ENCODE measurements at places on chromosomes 2 and 18. TPM values are rescaled to one million over a fixed set of nuclear protein-coding genes. Genes with fewer than 3 reads are reported as not detected.

PKDCC gene
- 1.8 TPM for total RNA-seq

SPR gene
- 16.1 TPM for total RNA-seq

B3GNT7 gene
- 5.5 TPM for total RNA-seq

C2orf66 gene
- not detected for total RNA-seq

ANTXR1 gene
- total RNA-seq = 13.9 TPM

ELAC1 gene
- total RNA-seq = 5.5 TPM

KIF1A gene
- total RNA-seq = 0.12 TPM

CCDC68 gene
- total RNA-seq = 1.5 TPM

ARHGAP25 gene
- total RNA-seq = 3.1 TPM

DNA sequence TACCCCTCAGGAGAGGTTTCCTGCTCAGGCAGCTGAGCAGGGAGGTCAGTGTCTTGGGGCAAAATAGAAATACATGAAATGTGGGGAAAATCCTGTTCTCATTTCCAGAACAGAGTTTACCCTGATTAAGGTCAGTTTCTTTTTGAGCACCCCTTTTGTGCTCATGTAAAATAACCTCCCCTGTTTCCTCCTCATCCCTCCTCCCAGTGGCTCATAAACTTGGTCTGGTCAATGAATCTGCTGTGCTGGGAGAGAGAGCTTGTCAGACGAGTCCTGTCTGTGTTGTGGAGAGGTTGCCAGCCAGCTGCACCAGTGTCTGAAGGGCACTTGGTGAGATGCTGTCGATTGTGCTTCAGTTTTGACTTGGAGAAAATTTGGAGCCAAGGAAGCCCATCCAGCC, 48.6 kb downstream of the NTSR2 start:
- ATAC-seq = no peak

- ATAC-seq = no peak
Observed at GRCh38 chr2:111972955-111973565, 74.7 kb downstream of the MERTK start.

DNA sequence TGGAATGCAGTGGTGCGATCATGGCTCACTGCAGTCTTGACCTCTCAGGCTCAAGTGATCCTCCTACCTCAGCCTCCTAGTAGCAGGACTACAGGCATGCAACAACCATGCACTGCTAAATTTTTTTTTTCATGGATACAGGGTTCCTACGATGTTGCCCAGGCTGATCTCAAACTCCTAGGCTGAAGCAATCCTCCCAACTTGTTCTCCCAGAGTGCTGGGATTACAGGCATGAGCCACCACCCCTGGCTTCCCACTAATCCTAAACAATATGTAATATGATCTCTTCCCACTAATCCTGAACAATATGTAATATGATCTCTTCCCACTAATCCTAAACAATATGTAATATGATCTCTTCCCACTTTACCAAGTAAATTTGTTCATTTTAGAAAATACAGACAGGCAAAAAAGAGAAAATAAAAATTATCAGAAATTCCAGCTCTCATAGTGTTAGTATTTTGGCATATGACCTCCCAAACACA, 33.7 kb upstream of the C18orf32 start:
- ATAC-seq = peak; percentile 32

DNA sequence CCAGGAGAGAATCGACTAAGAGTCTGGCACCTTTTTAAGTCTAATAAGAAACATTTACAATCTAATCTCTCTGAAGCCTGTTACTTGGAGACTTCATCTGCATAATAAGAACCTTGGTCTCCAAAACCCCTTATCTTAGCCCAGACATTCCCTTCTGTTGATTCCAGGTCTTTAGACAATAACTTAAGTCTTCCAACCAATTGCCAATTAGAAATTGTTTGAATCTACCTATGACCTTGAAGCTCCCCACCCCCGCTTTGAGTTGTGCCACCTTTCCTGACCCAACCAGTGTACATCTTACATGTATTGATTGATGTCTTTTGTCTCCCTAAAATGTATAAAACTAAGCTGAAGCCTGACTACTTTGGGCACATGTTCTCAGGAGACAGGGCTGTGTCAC, 49.5 kb upstream of the DTNA start:
- no peak for ATAC-seq

- ATAC-seq = peak; percentile 66
Observed at GRCh38 chr2:121662656-121663055, 13.4 kb upstream of the CLASP1 start.

- no peak for ATAC-seq
Observed at GRCh38 chr2:15271941-15272542, 289.1 kb downstream of the NBAS start.

DNA sequence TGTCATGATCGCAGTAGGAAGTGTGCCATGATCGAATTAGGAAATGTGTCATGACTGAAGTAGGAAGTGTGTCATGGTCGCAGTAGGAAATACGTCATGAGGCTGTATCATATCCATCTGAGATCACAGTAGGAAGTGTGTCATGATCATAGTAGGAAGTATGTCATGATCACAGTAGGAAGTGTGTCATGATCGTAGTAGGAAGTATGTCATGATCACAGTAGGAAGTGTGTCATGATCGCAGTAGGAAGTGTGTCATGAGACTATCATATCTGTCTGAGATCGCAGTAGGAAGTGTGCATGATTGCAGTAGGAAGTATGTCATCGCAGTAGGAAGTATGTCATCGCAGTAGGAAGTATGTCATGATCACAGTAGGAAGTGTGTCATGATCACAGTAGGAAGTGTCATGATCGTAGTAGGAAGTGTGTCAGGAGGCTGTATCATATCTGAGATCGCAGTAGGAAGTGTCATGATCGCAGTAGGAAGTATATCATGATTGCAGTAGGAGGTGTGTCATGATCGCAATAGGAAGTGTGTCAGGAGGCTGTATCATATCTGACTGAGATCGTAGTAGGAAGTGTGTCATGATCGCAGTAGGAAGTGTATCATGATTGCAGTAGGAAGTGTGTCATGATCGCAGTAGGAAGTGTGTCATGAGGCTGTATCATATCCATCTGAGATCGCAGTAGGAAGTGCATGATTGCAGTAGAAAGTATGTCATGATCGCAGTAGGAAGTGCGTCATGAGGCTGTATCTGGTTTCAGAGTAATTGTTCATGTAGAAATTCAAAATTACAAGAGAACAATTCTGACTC, 56.4 kb upstream of the NFATC1 start:
- ATAC-seq = no peak

DNA sequence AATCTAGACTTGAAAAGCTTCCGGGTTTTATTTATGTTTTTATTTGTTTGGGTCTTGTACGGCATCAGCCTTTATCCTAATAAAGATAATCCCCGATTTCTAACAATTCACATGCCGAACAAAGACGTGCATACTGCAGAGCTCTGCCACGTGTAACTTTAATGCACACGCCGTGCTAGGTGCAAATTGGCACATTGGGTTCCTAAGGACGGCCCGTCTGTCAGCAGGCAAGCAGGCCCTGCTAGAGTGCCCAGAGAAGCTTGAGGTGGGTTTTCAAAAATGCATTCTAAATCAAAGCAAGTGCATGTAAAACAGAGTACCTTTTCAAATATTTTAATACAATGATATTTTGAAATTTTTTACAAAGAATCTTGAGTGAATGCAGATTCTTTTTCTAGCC, 806.4 kb upstream of the POU3F3 start:
- ATAC-seq = no peak

DNA sequence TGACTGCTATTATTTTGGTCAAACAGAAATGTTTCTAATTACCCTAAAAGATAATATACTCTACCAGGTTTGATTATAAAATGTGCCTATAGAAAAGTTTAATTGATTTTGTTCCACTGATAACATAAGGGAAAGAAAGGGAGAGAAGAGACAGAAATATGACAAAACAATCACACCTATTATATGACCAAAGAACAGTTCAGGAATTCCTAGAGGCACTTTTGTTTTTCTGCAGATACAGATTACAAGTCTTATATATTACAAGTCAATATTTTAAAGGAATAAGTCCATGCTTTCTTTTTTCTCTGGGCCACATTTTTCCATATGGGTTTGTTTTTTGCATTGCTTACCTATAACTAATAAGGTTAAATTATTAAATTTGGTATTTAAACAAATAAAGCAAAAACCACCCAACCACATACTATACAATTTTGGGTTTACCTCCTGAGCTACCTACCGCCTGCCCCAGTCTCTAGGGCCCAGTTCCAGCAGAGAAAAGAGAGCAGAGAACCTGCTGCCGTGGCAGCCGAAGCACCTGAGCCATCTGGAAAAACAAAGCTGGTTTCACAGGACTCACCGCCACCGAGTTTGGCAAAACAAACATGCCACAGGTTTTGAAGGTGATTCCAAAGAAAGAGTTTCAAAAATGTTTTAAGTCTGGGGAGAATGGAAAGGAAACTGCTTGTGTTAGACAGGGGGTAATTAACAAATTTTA, 92.1 kb downstream of the DYM start:
- ATAC-seq = no peak

GRCh38 chr18:26286008-26286407, 59.8 kb downstream of the TAF4B start:
- ATAC-seq = peak; percentile 52

GRCh38 chr2:17821080-17821479, 4.8 kb downstream of the MSGN1 start:
- ATAC-seq = no peak

DNA sequence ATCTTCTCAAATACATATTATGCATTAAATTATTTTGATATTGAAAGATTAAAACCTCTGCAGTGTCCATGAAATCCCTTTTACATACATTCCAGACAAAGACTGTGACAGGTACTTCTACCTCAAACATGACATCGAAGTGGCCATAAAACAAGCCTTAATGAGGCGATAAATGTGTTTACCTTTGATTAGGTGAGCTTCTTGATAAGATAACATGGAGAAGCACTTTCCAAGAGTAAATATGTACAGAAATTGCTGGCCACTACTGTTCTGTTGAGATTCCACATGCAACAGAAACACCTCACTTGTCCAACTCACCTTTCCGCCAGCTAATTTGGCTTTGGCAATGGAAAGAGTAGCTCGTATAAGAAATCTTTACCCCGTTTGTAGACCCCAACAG, 55.2 kb downstream of the ZEB2 start:
- ATAC-seq = no peak

DNA sequence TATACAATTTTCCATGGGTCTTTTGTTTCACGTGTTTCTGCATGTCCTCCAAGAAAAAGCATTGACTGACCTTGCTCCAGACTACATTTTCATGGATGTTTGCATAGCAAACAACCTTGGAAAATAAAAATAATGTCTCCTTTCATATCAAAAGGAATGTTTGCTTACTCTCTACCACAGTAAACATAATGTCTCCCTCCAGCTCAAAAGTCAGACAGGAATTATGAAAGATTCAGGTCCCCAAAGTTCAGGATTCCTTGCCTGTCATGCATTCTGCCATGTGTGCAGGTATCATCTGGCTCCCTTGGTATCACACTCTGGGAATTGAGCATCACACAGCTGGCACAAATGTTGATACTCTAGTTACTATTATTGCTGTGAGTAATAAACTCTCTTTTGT, 103.1 kb upstream of the ZC3H15 start:
- ATAC-seq = no peak

- no peak for ATAC-seq
Observed at GRCh38 chr2:169729274-169729605, 4.4 kb upstream of the KLHL23 start.

DNA sequence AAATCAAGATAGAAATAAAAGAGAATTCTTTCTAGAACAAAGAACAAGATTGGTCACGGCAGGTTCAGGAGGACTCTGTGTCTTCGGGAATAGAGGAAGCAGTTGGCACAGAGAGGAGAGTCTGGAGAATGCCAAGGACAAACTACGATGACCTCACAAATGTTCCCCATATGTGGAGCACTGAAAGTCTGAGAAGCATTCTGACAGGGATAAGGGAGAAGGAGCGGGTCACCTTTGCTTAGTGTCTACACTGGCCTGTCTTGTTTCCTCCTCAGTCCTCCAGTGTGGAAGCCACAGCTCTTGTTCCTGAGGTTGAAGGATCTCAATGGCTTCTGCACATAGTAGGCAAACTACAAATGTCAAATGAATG, 338.8 kb downstream of the MYCN start:
- no peak for ATAC-seq

GRCh38 chr18:76518123-76518859, 23.2 kb upstream of the ZNF516 start:
- ATAC-seq = no peak

DNA sequence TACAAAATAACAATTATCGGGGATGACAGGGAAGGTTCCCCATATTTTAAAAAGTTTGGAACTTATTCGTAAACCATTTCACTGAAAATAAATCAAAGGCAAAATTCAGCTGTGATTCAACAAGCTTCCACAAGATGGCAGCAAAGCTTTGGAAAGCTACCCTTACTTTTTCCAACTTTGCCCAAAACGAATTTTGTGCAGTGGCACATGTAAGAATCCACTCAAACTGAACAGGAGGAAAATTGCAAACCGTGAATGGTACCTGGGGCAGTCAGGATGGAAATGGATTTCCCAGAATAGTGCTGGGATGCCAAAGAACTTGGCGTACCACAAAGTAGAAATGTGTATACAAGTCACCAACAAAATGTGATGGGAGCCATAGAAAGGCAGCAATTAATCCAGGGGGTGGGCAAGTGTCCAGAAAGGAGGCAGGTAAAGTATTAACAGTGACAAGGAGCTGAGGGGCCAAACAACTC, 10.7 kb downstream of the RPL31 start:
- ATAC-seq = peak; percentile 46

DNA sequence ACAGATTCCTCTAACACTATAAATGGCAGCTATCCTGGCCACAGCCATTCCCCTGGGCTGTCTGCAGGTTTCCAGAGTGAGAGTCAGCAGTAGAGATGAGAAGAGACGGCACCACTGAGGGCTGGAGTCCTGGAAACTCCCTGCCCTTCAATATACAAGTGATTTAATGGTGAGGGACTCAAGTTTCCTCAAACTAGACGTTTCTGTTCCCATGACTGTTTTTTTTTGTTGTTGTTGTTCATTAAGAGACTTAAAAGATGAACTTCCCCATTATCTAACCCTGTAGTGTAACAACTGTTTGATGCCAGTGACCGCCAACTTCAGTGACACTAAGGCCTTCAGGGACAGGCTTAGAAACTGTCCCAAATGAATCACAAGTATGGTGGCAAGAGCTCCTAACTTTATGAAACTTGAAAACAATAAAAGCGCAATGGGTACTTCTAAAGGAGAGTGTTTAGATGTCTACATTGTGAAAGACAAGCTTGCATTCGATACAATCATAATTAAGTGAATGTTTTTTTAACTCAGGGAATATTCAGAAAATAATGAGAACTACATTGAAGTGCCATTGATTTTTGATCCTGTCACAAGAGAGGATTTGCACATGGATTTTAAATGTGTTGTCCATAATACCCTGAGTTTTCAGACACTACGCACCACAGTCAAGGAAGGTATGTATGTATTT, 34.0 kb downstream of the IL1R2 start:
- ATAC-seq = no peak

GRCh38 chr18:23887493-23887892, 127.1 kb upstream of the TTC39C start:
- no peak for ATAC-seq
